ENCODE measurements at places on chromosomes 1 and 21. TPM values are rescaled to one million over a fixed set of nuclear protein-coding genes. Genes with fewer than 3 reads are reported as not detected.
A peak's percentile ranks its signal among the peaks of the same experiment; 100 is the strongest.

- peak; percentile 97 for DNase-seq
These were observed 21.6 kb upstream of the BCL10 start for GRCh38 chr1:85297855-85298629.

GRCh38 chr1:56227401-56227800 is 352.0 kb downstream of the PLPP3 start:
- DNase-seq, result no peak

- no peak for DNase-seq
These were observed 34.9 kb upstream of the RUNX3 start for GRCh38 chr1:24964811-24965570.

GRCh38 chr1:158039380-158039779 is 45.9 kb downstream of the KIRREL1 start:
- DNase-seq, result peak; percentile 19

GRCh38 chr1:56535939-56536338 is 43.4 kb downstream of the PLPP3 start:
- no peak for DNase-seq

DNA sequence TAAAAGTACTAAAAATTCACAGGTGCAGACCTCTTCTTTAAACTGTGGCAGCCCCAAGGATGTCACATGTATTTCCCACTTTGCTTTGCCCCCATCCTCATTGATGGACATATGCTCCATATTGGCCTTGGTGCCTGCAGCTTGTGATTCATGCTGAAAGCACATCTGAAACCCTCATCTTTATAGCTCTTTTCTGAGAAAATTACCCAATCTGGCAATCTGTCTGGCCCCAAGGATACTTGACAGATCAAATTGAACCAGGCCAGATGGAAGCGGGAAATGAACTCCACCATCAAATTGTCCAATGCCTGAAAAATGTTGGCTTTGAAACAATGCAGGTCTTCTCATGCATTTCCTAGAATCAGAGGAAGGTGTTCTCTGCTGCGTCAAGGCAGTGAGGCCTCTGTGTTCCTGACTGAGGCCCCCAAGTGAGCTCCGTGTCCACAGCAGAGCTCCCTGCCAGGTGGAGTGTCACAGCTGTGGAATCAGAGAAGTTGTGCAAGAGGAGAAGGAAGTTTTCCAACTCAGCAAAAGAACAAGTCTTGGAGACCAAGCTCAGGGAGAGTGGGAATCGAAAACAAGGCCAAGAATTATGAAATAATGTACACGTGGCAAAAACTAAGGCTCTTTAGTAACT is 323.7 kb downstream of the PLPP3 start:
- peak; percentile 98 for DNase-seq

DNA sequence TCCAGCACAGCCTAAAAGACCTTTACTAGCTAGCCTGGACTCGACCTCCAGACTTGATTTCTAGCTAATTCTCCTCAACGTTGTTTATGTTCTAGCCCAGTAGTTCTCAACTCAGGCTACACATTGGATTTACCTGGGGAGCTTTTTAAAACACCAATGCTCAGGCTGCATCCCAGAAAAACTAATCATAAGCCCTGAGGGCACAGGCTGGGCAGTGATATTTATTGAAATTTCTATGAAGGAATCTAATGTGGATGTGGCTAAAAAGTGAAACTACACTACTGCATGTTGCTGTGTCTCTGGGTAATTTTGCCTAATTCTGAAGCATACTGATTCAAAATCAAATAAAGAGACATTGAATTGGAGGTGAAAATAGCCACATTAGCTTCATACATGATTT is 479.4 kb downstream of the KCNT2 start:
- DNase-seq, result no peak

GRCh38 chr1:903305-903704 is 20.4 kb upstream of the SAMD11 start:
- no peak for DNase-seq

GRCh38 chr1:89309828-89310227 is 37.2 kb upstream of the GBP5 start:
- DNase-seq, result no peak

DNA sequence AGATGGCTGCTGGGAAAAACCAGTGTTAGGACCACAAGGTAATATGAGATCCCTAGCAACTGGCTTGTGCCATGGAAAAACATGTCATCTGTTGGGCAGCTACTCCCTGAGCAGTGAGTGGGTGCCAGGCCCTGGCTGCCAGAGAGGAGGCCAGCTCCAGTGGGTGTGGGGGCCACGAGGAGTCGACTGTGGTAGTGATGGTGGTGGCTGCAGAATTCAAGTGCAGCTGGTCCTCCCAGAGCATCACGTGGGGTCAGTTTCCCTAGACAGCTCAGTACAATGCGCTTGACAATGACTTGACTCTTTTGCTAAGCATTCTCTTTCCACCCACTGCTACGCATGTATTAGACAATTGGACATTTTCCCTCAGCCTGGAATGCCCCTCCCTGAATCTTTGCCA is 14.5 kb upstream of the CDC42 start:
- DNase-seq, result no peak

DNA sequence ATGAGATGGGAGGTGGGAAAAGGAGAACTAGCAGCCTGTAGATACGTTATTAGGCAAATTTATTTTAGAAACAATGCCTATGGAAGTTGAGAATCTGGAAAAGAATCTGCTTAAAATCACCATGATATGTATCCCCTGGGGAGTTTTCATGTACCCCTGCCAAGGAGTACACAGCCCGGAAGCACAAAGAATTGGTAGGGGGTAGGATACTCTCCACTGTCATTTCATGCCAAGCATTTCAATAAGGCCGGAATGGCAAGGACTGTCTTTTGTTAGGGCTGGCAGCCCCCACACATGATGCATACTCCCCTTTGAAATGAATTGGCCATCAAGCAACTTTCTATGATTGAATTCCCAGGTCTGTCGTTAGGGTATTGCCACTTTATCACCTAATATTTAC is 111.5 kb upstream of the APP start:
- no peak for DNase-seq

- DNase-seq, result peak; percentile 84
These were observed 217.1 kb downstream of the RERE start for GRCh38 chr1:8600336-8600735.

DNA sequence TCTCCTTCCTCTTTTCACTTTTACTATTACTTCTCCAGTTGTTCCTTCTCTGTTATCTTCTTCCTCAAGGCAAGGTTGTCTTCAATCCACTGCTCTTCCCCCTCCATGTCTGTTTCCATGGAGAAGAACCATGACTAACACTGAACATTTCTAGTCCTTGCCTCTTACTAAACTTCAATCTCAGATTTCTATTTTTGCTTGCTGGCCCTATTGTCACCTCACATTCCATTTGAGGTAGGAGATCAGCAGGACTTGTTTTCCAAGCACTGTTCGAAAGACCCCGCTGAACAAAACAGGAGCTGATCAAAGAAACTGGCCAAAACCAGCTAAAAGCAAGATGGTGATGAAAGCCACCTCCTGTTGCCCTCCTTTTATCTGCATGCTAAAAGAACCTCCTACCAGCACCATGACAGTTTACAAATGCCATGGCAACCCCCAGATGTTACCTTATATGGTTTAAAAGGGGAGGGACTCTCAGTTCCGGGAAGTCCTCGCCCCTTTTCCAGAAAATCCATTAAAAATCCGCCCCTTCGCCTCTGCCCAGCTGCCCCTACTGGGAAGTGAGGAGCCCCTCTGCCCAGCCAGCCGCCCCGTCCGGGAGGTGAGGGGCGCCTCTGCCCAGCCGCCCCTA is 22.6 kb downstream of the GON4L start:
- peak; percentile 52 for DNase-seq

DNA sequence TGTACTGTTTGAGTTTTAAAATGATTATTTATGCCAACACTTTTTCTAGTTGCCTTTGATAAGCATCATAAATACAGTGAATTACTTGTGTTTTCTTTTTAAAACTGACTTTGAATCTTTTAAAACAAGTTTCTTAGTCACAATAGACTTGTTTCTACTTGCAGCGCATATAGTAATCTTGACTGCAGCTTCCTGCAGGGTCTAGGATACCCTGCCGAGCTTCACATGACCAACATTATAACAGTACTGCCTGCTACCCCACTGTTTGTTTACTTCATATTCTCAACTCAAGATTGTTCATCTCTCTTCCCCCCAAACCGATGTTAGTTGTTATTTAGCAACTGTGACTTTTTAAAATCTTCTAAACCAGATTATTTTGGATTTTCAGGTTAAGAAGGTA is 751.3 kb upstream of the NEGR1 start:
- DNase-seq, result no peak

- no peak for DNase-seq
These were observed 6.7 kb upstream of the NPHP4 start for GRCh38 chr1:5998906-5999301.

GRCh38 chr1:175530183-175530582 is 213.2 kb downstream of the TNR start:
- no peak for DNase-seq

GRCh38 chr1:190908691-190909090 is 431.0 kb upstream of the BRINP3 start:
- peak; percentile 14 for DNase-seq

DNA sequence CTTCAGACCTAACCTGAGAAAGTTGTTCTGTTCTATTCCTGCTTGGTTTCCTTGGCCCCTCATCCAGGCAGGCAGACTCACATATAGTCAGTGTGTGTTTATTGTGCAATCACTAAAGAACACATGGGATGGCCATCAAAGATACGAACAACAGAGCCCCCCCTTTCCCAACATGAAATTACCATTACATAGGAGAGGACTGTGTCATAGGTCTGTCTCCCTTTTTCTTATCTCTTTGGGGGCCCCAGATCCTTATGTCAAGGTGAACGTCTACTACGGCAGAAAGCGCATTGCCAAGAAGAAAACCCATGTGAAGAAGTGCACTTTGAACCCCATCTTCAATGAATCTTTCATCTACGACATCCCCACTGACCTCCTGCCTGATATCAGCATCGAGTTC is 21.6 kb downstream of the SYT11 start:
- DNase-seq, result no peak

DNA sequence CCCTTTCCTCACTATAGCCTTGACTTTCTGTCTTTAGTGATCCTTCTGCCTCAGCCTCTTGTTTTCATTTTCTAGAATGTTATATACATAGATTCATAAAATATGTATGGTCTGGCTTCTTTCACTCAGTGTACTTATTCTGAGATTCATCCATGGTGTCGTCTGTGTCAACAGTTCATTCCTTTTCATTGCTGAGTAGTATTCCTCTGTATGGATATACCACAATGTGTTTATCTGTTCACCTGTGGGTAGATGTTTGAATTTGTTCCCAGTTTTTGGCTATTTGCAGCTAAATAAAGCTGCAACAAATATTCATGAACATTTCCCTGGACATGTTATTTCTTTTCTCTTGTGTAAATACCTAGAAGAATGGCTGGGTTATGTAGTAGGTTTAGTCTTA is 131.8 kb downstream of the PCNX2 start:
- no peak for DNase-seq

- no peak for DNase-seq
These were observed 16.6 kb downstream of the TRIM45 start for GRCh38 chr1:117104986-117105385.

- DNase-seq, result peak; percentile 71
These were observed 60.0 kb downstream of the TNFSF18 start for GRCh38 chr1:172990598-172991215.

DNA sequence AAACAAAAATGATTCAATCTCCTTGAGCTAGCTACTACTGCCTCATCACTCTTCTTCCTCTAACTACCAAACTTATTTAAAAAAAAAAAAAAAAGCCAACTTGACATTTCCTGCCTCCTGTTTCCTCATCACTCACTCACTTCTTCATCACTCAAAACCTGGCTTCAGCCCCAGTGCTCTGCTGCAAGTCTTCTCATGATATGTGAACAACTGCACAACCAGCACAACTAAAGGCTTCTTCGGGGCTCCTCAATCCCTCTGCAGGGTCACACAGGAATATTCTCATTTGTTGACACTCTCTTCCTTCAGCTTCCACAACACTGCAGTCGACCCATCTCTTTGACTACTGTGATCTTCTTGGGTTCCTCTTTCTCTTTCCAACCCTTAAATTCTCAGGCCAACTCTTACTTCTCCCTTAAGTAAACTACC is 7.6 kb downstream of the MTF1 start:
- no peak for DNase-seq

DNA sequence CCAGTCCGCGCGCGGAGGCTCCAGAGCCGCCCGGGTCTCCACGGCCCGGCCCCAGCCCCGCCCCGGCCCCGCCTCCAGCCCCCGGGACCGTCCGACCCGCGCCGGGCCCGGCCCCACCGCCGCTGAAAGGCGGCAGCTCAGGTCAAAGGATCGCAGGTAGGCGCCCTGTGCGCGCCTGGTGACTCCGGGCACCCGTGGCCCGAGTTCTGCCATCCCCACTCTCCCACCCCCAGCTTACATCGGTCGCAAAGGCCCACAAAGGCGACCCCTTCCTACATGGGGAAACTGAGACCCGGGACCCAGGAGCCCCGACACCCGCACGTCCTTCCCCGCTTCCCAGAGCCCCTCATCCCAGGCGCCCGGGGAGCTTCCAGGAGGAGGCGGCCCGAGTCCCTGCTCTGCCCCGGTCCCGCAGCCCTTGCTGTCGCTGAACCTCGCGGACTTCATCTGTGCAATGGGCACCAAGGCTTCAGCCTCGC is at the start of gene TMEM200B:
TSS of gene TMEM200B (minus strand) at position 17 of the 479 bp plus-strand sequence. CDS start 2,075 bp downstream, outside the sequence.
- no peak for DNase-seq

DNA sequence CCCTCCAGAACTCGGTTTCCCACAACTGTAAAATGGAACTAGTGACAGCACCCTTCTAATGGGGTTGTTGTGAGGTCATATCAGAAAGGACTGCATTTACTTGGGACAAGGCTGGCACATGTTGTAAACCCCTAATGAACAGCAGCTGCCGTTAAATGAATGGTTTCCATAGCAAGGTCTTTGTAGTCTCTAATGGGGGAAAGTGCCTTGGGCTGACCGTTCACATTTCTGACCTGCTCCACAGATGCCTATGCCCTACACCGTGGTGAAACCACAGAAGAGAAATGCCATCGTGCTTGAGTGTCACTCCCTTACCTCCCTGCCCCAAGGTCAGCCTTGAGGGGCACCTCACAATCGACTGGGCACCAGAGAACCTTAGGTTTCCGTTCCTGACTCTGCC is 143.1 kb downstream of the ZSCAN20 start:
- no peak for DNase-seq

GRCh38 chr1:117067533-117068370 is 7.6 kb downstream of the TTF2 start:
- DNase-seq, result peak; percentile 81

GRCh38 chr1:192609110-192610079 is 26.6 kb upstream of the RGS13 start:
- no peak for DNase-seq

The IFI16 gene
- total RNA-seq, result 202 TPM

The TNFSF4 gene
- 0.49 TPM for total RNA-seq

The FCMR gene
- total RNA-seq, result not detected

The TMEM51 gene
- total RNA-seq, result 6.5 TPM

The TDRD5 gene
- not detected for total RNA-seq

The OR2L3 gene
- not detected for total RNA-seq

The HMGCL gene
- 28.4 TPM for total RNA-seq

The CELA3B gene
- not detected for total RNA-seq

The CFAP141 gene
- total RNA-seq, result not detected

The OLIG2 gene
- not detected for total RNA-seq

The BRINP3 gene
- 2.3 TPM for total RNA-seq

The IL22RA1 gene
- total RNA-seq, result 0.09 TPM

The SFT2D2 gene
- total RNA-seq, result 72.8 TPM
